ENCODE measurements at places on chromosomes 2 and 18.
A peak's percentile ranks its signal among the peaks of the same experiment; 100 is the strongest.

DNA sequence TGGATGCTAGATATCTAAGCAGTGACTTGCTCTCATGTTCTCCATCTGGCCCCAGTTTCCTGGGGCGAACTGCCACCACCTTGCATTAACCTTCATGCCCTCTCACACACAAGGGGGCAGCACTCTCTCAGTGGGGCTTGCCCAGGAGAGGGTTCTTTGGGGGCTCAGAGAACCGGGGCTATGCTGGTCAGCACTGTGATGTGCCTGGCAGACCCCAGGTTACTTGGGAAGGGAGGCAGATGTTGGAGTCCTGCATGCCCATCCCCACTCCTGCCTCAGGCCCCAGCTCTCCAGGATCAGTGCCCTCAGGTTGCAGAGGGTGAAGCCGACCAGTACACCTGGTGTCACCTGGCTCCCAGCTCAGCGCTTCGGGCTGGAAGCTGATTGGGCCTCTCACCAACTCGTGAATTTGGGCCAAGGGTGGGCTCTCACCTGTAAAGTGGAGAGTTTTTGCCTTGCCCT is 396.2 kb upstream of the HS6ST1 start:
- no peak for DNase-seq

DNA sequence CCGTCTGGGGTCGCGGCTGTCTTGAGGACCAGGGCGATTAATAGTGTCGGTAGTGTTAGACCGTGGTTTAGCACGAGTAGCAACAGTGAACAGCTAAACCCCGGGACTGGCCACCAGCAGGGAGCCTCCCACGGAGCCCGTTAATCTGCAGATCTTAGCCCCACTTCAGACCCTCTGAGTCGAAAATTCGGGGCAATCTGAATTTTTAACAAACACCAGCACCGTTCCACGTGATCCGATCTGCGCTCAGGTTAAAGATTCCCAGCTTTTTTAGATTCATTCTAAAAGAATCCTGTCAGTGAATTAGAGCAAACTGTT is 479 bp upstream of the ATP5F1A start:
- DNase-seq, result no peak

GRCh38 chr2:202944816-202945215 is 32.7 kb downstream of the CARF start:
- no peak for DNase-seq

- no peak for DNase-seq
These were observed 133.2 kb downstream of the ZNF532 start for GRCh38 chr18:58997811-58998337.

DNA sequence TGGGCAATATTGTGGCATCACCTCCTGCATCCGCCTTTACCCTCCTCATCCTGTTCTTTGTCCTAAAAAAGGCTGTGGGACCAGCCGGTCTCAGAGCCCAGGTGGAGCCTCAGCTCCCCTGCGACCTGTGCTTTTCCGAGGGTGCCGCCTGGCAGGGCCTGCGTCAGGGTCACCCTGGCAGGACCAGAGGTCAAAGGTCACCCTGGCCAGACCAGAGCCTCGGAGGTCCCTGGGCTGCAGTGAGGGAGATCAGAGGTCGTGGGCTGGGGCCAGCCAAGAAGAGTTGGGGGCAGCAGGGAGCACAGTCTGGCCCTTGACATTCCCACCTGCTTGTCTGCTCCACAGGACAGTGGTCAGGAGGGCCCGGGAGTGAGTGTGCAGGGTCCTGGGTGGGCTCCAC is 31.5 kb downstream of the RBFA start:
- no peak for DNase-seq

GRCh38 chr2:7595206-7595605 is 678.0 kb downstream of the RNF144A start:
- DNase-seq, result no peak

DNA sequence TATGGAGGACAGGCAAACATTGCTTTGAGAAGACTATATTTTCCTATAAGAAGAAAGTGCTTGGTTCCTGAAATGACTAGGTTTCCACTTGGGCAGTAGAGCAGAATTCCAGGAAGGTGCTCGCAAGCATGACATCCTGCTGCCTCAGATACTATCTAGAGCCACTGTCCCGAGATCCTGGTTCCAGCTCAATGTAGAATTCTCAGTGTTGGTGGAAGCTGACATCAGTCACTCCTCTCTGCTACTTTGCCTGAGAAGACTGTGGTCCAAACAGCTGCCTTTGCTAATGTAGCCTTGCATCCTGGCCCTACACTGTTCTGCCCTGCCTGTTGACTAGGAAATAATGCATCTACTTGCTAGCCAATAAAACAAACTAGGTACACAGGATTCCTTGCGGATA is 50.0 kb upstream of the ITGA6 start:
- no peak for DNase-seq

GRCh38 chr2:230439590-230439989 is 23.6 kb downstream of the SP100 start:
- DNase-seq, result no peak

DNA sequence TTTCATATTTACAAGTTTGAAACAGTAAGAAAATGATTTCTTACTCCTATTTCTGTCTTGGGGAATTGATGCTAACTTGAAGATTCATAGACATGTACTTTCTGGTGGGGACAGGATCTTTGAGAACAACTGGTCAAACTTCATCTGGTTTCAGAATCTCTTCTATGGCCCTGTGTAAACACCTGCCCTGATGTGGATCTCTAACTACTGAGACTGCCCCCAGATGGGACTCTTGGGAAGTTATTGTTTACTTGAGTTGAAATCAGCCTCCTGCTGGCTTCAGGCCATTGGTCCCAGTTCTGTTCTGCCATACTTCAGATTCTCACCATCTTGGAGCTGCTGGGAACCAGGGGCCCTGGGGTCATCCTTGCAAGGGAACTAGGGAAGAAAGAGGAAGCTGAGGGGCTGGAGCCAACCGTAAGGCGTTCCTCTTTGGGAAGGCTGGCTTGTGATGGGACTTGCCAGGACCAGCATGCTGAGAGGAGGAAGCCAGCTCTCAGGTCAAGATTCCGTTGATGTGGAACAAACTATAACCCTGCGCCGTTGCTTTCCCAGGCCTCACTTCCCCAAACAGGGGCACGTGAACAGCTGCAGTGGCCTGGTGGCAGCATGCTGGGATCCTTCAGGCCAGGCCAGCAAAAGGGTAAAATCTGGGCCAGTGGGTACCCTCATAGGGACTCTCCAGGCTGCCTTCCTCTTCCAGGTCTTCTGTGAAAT is 135.5 kb upstream of the CXCR4 start:
- DNase-seq, result no peak

DNA sequence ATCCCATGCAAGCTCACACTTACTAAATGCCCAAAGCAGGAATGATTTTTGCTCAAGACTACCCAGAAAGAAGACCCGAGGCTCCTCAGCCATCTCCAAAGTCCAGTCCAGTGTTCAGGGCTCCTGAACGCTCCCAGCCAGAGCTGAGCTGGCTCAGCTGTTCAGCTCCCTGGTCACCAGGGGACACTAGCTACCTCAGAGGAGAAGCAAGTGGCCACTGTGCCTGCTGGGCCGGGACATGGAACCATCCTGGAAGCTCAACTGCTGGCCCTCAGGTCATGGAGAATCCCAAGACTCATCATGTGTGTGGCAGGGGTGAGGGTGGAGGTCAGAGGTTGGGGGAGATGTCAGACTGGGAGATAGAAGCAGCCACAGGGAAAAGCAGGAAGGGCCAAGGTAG is 89.0 kb downstream of the GALNT14 start:
- DNase-seq, result no peak

- DNase-seq, result no peak
These were observed 101.0 kb upstream of the DNAJC10 start for GRCh38 chr2:182615036-182615435.

GRCh38 chr2:206112846-206113547 is 27.0 kb upstream of the INO80D start:
- DNase-seq, result no peak

DNA sequence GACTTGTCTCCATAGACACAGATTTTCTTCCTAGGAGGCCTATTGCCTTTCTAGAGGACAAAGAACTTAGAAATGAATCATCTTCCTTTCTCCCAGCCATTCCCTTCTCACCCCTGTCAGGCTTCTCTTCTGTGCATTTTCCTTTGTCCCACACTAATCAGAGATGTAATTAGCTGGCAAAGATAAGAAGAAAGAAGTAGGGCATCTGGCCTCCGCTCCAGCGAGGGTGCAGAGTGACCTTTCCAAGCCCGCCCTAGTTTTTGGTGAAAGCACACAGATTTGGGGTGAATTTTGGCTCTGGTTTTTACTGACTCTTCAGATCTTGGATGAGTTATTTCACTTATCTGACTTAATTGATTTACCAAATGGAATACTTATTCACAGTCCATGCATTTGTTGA is 626.5 kb downstream of the ZEB2 start:
- DNase-seq, result no peak

GRCh38 chr2:10332402-10333246 is 29.9 kb downstream of the HPCAL1 start:
- no peak for DNase-seq

DNA sequence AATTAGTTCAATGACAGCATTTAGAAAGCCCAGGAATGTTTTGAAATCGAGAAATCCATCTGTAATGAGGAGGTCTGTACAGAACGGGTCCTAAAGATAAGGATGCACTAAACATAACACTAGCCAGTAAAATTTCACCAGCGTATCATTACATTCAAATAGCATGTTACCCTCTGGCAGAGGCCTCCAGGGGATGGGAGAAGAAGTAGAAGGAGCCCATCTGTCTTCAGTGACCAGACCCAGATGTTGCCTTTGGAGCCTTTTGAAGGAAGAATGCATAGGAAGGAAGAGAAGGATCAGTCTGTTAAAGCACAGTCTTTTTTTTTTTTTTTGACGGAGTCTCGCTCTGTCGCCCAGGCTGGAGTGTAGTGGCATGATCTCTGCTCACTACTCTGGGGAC is 86.1 kb upstream of the BCL2L11 start:
- DNase-seq, result no peak

- DNase-seq, result no peak
These were observed 17.5 kb downstream of the POLR1A start for GRCh38 chr2:86087936-86088850.

DNA sequence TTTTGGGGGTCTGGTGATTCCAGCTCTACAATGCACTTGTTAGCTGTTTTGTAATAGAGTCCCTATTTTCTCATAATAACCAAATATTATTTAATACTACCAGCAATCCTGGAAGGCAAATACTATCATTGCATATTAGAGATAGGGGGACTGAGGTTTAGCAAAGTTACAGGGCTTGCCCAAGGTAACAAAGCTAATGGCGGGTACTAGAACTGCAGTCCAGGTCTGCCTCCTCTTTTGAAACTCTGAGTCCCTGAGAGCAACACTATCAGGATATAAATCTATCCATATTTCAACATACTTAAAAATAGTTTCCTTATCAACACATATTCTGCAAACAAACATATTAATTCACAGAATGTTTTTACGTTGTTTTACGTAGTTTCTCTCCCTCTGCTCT is 235.5 kb upstream of the ACVR2A start:
- DNase-seq, result no peak

DNA sequence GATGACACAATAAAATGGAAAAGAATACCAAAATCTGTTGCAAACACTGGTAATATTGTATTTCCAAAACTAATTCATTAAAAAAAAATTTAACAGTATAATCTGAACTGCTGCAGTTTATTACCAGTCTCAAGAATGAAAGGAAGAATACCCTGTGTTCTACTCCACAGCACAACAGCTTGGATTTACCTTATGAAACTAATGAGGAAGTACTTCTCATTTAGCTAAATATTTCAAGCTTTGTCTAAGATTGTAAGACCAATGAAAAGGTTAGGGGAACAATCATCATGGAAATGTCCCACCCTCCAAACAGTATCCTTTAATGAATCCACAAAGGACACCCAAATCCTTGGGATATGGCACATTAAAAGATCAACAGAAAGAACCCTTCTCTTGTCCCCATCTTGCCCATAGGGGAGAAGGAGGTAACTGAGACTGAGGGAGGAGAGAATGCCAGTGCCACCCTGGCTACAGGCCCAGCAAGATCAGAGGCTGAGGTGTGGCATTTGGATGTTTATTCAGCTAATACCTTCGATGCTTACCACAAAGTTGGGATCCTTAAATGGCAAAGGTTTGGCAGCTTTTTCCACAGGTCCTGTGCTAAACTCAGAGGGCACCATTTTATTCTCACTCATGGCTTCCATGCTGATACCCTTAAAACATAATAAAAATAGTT is 17.7 kb downstream of the INO80C start:
- no peak for DNase-seq

DNA sequence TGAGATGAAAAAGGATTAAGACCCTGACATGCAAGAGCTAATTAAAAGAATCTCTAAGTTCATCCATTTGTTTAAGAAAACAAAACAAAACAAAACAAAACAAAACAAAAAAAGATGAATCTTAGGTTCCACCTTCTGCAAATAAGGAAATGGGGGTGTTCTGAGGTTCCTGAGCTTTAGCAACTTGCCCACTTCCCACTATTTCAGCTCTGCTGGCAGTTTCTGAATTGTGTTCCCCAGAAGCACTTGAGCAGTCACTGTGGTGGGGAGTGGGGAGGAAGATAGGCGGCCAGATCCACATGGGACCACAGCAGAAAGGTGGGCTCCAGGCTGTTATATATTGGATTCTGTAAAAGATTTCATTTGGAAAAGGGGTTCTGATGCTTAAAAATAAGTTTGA is 20.3 kb downstream of the INO80C start:
- no peak for DNase-seq

DNA sequence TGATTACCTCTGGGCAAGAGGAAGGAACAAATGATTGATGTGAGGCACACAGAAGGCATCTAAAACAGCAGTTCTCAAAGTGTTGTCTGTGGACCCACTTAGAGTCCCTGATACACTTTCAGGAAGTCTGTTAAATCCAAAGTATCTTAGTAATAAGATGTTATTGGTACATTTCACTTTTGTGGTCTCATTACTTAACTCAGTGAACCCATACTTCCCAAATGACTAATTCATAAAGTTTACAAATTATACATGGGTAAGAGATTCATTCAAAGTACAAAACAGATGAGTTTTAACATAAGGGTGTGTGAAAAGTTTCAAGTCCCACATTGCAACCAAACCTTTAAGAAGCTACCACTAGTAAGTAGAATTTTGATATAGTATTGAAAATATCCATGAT is 440.5 kb downstream of the NUP35 start:
- DNase-seq, result no peak

- peak; percentile 96 for DNase-seq
These were observed 95.3 kb downstream of the MREG start for GRCh38 chr2:215917953-215918620.

DNA sequence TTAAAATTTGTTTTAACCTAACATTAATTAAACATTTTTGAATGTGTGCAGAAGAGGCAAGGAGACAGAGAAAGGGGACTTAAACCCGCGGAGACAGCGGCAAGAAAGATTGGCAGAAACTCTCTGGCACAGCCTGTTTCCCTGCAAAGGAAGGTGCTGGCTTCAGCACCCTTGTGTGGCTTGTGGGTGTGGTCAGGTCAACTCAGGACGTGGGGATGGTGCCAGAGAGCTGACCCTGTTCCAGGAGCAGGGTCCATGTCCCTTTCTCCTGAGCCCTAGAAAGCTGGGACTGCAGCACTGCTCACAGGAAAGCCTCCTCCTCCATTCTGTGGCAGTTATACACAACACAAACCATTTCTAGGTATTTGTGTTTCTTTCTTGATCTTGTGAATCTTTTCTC is 176.2 kb upstream of the ST6GAL2 start:
- no peak for DNase-seq

GRCh38 chr2:220682616-220683015 is 889.5 kb downstream of the EPHA4 start:
- no peak for DNase-seq

- no peak for DNase-seq
These were observed 347.9 kb downstream of the METTL4 start for GRCh38 chr18:2223449-2223848.

GRCh38 chr18:39521164-39521563 is 1955.6 kb upstream of the CELF4 start:
- DNase-seq, result no peak

All from SK-N-MC (cell line).